ENCODE measurements at places on chromosomes 6 and 20.
A peak's percentile ranks its signal among the peaks of the same experiment; 100 is the strongest.

- no peak for DNase-seq
Observed at GRCh38 chr6:166553563-166554271, 32.8 kb downstream of the RAMACL start.

DNA sequence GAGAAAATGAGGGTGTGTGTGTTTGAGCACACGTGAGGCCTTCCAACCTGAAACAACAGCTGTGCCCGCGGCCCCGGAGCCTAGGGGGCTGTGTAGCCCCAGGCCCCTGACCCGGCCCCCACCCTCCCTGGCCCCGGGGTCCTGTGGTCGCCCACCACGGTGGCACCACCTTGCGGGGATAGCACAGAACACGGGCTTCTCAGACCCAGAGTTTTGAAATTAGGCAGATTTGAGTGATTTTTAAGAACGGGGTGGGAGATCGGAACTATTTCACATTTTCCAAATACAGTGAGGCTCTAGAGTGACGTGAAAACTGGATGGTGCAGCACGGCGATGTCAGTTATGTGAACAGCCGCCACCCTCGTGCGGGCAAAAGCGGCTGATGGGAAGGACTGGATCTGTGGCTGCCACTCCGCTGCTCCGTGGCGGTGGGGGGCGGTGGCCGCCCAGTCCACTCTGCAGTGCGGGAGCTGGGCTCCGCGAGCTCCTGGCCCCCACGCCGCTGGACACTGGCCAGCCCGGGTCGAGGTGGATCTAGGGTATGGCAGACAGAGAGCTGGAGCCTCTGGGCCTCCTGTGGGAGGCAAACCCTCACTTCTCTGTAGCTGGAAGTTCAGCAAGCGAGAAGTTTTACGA is 17.3 kb upstream of the BHLHE23 start:
- peak; percentile 46 for DNase-seq

DNA sequence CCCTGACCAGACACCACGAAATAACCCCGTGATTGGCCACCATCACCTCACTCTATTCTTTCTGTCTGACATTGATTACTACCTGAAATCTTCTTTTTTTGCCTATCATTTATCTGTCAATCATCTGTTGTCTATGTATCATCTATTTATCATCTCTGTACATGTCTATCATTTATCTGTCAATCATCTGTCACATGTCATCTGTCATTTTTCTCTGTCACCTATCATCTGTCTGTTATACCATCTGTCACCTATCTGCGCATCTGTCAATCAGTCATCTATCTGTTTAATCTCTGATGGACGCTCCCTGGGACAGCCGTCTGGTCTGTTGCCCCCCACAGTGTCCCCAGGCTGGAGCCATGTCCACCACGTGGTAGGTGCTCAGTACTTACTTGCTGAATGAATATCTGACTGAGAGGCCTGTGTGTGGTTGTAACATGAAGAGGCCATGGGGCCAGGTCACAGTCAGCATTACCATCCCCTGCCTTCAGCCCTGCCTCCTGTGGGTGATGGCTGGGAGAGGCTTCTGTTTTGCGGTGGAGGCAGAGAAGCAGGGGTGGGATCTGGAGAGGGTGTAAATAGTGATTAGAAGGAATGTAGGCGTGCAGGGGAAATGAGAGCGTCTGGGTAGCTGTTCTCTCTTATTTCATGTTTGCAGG is 302.7 kb downstream of the QKI start:
- DNase-seq = no peak

GRCh38 chr20:40467067-40467466 is 222.0 kb downstream of the MAFB start:
- DNase-seq = no peak

DNA sequence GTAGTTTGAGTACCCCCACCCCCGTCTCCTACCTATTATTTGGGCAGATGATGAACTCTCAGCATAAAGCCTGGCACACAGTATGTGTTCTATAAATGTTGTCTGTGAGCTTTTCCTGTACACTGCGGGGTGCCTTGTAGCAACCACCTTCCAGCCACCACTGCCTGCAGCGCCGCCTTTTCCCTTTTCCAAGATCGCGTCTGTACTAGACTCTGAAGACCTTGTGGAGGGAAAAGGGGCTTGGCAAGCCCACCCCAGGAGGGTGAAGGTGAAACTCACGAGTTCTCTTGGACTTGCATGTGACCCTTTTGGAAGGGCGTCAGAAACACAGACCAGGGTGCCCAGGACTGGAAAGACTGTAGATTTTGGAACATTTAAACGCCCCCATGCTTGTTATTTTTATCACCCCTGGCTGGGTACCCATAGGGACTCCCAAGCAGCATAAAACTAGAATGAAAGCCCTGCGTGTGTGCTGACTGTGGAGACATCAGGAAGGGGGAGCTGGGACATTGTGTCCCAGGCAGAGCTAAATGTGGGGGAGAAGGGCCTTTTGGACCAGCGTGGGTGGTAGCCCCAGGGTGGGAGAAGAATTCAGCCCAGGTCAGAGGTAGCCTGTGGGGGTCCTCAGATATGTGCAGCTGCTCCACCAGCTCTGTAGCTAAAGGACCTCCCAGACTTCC is 8.3 kb downstream of the BAK1 start:
- DNase-seq = no peak

DNA sequence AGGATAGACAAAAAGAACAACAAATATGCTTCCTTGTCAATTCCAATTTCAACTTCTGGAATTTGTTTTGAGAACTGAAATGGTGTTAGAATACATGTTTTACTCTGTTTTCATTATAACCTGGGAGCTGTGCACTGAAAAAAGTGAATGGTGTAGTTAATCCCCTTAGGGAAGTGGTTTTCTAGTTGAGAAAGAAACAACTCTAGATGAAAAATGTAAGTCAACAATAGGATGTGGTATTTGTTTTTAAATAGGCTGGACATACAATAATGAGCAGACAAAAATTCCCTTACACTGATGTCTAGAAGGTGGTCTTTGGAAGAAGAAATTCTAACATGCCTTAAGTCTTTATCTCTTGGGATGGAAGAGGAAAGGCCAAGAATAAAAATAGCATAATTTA is 59.9 kb upstream of the TINAG start:
- no peak for DNase-seq

- no peak for DNase-seq
Observed at GRCh38 chr20:6180531-6180930, 57.7 kb upstream of the FERMT1 start.

DNA sequence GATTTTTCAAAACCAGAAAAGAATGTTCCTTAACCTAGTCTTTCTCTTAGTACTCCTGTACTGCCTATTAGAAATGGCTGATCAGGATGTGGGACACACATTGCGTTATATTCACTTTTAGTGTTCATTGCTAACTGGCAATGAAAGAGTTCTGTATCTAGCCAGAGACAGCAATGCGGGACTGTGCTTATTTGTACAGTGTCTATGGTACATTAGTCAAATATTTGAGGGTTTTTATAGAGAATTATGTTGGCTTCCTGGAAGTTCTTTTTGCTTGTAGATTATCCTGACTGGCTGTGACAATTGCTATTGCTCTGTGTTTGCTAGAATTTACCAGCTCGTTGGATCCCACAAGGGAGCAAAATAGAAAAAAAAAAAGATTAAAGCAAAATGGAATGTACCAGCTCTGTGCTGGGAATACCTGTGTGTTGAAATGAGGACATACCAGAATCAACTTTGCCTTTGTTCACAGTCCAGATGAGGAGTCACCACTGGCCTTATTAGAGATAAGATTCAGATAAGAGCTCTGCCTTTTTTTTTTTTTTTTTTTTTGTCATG is 22.4 kb upstream of the IFNGR1 start:
- DNase-seq = no peak

GRCh38 chr20:9225879-9226278 is 157.0 kb downstream of the PLCB4 start:
- DNase-seq = no peak

DNA sequence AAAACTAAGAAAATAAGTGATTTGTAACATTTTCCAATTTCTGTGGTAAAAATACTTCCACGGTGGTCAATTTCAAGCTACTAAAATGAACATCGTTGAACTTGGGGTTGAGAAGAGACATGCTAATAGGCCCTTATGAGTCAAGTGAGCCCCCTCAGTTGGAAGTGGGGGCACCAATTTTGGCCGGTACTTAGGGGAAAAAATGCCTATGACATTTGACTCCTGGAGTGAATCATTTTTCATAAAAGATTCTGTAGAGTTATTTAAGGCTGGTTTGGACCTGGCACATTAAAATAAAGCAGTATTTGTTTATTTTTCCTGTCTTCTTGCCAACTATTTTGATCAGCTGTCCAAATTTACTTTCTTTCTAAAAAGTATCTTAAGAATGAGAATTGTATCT is 32.4 kb upstream of the CAP2 start:
- DNase-seq = no peak

DNA sequence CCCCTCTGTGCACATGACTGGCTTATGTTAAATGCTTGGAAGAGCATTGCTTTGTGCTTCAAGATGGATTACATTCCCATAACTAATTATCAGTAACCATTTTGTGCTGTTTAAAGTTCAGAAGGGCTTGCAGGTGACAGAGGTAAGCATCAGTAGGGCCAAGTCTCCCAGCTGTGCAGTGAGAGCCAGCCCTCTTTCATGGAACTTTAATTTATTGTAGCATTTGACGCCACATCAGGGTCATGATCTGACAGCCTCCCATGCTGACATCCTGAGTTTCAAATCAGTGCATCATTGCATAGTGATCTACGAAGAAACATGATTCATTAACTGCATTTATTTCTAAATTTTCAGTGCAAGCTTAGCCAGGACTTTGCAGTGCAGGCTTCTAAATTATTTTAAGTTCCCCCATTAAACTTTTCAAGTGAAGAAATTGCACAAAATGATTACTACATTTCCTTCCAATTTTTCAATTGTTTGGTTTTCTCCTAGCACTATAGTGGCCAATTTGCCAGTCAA is 380.9 kb downstream of the UTRN start:
- no peak for DNase-seq

DNA sequence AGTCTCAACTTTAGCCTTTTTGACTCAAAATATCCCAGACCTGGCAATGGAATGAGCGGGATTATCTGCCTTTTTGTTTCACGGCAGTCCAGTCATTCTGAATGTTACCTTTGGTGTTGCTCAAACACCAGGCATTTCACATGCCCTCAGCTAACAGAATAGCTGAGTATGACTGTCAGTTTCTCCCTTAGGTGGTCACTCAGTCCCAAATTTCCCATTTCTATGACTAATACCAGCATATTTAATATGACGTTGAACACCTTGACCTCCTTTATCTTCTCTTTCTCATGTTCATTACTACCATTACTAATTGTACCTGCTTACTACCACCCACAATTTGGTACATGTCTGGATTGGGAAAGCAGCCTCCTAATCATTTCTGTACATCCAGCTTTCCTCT is 65.2 kb downstream of the EDN1 start:
- DNase-seq = no peak

GRCh38 chr20:3930265-3931206 is 41.3 kb downstream of the PANK2 start:
- DNase-seq = no peak

DNA sequence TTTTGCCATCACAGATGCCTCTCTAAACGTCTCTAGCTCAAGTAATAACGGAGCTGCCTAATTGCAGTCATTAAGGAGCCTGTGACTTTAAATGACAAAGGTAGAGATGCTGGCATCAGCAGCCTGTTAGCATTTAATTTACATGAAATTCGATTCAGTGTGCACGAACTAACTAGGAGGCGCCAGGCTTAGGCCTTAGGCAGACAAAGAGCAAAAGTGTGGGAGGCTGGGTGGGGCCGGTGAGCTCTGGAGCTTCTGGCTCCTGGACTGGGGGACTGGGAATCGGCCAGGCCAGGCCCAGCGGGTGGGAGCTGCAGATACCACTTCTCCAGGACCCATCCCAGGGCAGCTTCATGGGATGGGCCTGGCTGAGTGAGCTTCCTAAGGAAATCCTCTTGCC is 170.0 kb upstream of the AGPAT4 start:
- DNase-seq = no peak

GRCh38 chr6:20997143-20997769 is 463.0 kb downstream of the CDKAL1 start:
- no peak for DNase-seq

GRCh38 chr6:124961777-124962638 is at the start of gene RNF217:
Gene RNF217, plus strand, starts transcription at chr6:124962437. Its CDS starts 108 bp downstream, at chr6:124962545.
- peak; percentile 82 for DNase-seq

DNA sequence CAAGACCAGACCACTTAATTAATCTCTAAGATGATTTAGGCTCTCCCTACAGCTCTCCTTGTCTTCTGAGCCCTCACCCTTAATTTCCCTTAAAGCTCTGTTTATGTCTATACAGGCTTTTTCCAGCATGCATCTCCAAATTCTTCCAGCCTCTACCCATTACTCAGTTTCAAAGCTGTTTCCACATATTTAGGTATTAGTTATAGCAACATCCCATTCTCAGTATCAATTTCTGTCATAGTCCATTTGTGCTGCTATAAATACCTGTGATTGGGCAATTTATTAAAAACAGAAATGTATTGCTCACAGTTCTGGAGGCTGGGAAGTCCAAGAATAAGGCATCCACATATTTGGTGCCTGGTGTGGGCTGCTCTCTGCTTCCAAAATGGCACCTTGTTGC is 2.3 kb upstream of the SERPINB1 start:
- DNase-seq = no peak

GRCh38 chr6:34917626-34918285 is 28.7 kb downstream of the ANKS1A start:
- no peak for DNase-seq

DNA sequence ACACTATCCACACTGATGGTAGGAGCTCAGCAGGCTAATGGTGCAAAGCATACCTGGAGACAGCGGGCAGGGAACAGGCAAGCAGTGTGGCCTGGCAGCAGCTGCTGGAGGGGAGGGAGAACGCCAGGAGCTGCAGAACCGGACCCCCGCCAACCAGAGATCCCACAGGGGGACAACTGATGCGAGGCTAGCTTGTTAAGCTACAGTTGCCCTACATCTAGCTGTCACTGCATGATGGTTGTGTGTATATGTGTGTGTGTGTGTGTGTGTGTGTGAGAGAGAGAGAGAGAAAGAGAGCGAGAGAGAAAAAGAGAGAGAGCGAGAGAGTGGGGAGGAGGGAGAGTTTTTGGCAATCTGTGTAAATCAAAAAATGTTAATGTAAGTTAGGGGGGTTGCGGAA is 69.7 kb upstream of the NHSL1 start:
- no peak for DNase-seq

Data from left forelimb (tissue), 1 donor.